Hindlimb muscle (tissue), 1 donor: ENCODE measurements at places on chromosomes 13 and 19.
A peak's percentile ranks its signal among the peaks of the same experiment; 100 is the strongest.

GRCh38 chr13:94413598-94413944 lies 65.9 kb downstream of the DCT start:
- DNase-seq, result no peak

GRCh38 chr13:40402931-40403431 lies 263.5 kb downstream of the FOXO1 start:
- no peak for DNase-seq

DNA sequence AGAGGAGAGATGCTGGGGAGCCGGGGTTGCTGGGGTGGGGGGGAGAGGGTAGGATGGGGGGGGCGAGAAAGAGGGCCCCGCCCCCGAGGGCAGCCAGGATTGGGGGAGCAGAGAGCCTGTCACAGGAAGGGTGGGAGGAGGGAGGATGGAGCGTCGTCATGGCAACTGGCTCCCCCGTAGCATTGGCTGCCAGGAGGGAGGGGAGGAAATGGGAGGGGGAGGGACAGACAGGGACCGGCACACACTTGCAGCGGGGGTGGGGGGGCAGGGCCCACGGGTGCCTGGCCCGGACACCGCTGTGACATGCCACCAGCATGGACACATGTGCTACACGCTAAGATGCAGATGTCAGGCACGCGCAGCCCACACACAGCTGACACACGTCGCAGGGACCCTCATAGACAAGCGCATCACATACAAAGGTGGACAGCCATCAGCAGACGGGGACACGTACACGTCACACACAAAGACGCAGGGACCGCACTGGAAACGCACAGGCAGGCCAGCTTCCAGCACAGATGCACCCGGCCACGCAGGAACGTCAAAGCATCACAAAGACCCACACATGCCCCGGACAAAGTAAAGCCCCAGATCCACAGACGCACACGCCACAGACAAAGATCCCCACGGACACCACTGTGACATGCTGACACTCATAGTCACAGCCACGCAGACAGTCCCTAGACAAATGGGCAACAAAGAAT lies at the start of gene LMTK3:
Gene LMTK3, minus strand, starts transcription at position 36 of the 704 bp plus-strand sequence. CDS start 259 bp downstream, outside the sequence.
- no peak for DNase-seq

DNA sequence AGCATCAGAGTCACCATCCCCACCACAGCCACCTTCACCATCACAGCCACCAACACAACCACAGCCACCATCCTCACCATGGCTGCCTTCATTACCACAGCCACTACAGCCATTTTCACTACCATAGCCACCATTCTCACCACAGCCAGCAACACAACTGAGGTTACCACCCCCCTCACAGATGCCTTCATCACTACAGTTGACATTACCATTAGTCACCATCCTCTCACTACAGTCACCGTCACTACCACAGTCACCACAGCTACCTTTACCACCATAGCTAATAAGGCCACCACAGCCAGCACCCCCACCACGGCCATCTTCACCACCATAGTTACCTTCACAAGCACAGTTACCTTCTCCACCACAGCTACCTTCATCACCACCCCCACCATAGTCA lies 269.6 kb downstream of the DNAJC15 start:
- no peak for DNase-seq

DNA sequence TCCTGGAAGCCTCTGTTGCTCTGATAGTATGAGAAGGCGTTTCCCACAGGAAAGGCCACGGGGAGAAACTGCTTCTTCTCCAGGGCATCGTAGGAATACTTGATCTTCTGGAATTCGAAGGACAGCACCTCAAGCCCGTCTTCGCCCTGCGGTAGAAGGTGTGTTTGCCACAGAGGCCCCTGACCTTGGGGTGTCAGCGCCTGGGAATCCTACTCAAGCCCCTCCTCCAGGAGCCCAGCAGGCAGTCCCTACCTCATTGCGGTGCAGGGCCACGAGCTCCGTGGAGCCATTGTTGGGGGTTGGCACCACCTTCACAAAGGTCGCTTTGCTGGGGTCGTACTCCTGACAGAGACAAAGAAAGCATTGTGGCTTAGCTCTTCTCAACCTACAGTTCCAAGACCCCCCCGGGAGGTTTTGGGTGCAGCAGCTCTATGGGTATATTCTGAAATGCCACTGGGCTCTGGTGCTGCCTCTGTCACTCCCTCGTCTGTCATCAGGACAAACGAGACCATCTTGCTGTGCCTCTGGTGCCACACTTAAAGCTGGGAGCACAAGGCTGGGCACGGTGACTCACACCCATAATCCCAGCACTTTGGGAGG lies 3.7 kb downstream of the ATP13A1 start:
- no peak for DNase-seq

GRCh38 chr13:110132225-110132982 lies 174.6 kb downstream of the COL4A1 start:
- no peak for DNase-seq

DNA sequence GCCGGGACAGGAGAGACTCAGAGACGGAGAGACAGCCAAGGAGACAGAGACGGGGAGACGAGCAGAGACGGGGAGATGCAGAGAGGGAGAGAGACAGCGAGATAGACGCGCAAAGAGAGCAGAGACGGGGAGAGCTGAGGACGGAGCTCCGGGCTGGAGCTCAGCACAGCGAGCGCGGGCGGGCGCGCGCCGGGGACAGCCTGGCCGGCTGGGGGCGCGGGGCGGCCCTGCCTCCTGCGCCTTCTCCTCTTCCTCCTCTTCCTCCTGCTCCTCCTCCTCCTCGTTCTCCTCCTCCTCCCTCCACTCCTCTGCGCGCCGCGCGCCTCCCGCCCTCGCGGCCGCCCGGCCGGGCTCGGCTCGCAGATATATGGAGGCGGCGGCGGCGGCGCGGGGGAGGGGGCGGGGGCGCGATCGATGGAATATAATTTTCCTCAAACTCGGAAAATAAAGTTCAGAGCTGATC lies at the start of gene ERFL:
Gene ERFL, minus strand, starts transcription at position 229 of the 463 bp plus-strand sequence. CDS start 15,530 bp downstream, outside the sequence.
- no peak for DNase-seq

- DNase-seq, result peak; percentile 96
Measured at GRCh38 chr19:21568816-21569493, 63.6 kb downstream of the ZNF429 start.
